Gastrocnemius medialis (tissue), 4 donors: ENCODE measurements at places on chromosomes 11 and 22.
A peak's percentile ranks its signal among the peaks of the same experiment; 100 is the strongest.

DNA sequence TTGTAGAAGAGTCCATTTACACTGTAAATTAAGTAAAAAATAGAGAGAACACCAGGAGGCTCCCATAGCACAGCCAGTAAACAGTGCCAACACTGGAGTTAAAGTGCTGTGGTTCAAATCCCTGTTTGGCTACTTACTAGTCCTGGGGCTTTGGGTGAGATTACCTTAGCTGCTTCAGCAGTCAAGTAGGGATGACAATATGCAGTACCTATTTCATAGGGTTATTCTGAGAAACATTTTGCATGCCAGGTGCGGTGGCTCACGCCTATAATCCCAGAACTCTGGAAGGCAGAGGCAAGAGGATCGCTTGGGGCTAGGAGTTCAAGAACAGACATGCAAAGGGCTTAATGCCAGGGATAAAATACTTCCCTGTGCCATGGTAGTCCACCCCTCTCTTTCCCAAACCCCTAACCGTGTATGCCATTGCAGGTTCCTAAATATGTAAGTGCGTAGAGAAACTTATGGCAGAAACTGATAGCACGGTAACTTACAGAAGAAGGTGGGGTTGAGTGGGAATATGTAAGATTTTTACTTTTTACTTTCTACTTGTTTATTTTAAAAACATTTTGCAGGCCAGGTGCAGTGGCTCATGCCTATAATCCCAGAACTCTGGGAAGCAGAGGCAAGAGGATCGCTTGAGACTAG is 86.4 kb upstream of the PICALM start:
- no peak for DNase-seq

DNA sequence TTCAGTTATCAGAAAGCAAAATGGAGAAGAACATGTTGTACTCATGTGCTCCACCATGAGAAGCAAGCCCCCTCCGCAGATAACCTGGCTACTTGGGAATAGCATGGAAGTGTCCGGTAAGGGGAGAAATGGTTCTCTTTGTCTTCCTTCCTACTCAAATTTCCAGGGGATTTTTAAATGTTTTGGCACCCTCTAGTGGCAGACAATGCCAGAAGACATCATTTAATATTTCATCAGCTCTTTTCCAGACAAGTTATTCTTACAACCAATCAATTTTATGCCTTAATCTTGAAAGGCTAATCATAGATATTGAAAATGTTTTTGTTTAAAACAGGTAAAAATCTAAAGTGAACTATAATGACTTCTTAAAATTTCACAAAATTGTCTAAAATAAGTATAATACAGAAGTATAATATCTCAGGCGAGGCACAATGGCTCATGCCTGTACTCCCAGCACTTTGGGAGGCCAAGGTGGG is 15.7 kb downstream of the CRTAM start:
- DNase-seq = peak; percentile 24

GRCh38 chr11:117572671-117573070 is 224.3 kb downstream of the DSCAML1 start:
- DNase-seq = no peak

GRCh38 chr11:111814557-111815320 is 48.5 kb upstream of the PPP2R1B start:
- DNase-seq = no peak

DNA sequence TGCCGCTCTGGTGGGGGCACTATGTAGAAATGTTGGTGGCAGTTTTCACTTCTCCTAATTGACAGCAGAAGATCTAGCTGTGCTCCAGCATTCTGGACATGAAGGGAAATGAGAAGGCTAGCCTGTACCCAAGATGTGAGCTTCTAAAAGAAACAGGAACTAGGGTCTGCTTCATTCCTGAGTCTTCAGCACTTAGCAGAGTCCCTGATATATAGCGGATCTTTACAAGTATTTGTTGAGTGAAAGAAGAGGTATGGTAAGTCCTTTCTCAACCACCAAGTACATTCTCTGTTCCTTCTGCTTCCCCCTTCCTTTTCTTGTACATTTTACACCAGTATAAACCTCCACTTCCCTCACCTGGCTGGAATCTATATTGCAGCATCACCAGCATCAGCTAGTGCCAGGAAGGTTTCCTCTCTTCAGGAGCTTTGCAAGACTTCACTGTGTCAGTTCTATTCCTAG is 408.3 kb upstream of the CADM1 start:
- no peak for DNase-seq

GRCh38 chr11:7448201-7448600 is 37.1 kb upstream of the OLFML1 start:
- no peak for DNase-seq

DNA sequence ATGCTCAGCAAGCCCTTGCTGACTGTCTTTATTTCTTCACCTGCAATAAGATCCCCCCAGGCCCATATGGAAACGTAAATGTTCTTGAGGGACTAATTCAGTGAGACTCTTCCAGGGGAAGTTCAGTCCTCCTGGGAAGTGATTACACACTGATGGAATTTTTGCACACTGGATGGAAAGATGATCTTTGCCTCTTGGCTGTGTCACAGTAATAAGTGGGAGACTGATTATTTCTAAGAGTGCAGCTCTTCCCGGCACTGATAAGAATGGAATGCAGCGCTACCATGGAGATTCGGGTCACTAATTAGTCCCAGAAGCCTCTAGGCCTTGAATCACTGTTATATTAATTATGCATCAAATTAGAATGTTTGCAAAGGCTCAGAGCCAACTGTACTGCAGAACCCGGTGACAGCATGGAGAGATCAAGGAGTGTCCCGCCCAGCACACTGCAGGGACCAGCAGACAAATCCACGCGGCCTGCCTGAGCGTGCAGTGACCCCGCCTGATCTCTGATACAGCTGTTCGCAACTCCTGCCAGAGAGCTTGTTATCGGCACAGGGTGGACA is 178.3 kb downstream of the SNX19 start:
- DNase-seq = no peak

DNA sequence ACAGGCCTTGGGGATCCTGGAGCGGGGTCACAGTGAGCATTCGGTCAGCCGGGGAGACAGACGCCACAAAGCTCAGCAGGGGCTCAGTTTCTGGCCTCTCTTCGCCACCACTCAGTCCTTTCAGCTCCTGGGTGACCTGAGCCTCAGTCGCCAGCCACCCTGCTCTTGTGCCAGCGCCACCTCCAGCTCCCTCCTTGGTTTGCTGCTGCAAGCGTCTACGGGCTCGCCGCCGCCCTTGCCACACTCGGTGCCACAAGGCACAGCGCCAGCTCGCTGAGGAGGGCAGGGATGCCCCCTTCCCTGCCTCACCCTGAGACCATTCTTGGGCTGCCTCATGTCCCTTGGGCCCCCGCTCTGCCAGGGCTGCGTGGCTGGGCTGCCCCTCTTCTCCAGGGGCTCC is 1.5 kb upstream of the EEF1G start:
- peak; percentile 53 for DNase-seq

GRCh38 chr11:68551223-68551622 is 90.7 kb downstream of the PPP6R3 start:
- DNase-seq = no peak

DNA sequence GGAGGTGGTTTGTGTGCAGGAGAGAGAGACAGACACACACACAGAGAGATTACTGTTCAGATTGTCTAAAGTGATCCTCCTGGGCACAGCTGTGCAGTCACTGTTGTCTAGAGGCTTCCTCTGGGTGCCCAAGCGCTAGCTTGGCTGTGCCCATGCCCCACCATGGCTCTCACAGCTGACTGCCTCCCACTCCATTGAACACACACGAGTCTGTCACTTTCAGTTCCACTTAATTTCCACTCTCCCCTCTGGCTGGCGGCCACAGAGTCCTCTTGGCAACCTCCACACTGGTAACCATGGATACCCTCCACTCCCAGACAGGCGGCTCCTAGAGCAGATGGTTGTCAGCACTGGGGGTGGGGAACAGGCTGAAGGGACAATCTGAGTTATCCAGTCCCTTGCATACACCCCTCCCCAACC is 29.1 kb downstream of the MAP6 start:
- peak; percentile 50 for DNase-seq

DNA sequence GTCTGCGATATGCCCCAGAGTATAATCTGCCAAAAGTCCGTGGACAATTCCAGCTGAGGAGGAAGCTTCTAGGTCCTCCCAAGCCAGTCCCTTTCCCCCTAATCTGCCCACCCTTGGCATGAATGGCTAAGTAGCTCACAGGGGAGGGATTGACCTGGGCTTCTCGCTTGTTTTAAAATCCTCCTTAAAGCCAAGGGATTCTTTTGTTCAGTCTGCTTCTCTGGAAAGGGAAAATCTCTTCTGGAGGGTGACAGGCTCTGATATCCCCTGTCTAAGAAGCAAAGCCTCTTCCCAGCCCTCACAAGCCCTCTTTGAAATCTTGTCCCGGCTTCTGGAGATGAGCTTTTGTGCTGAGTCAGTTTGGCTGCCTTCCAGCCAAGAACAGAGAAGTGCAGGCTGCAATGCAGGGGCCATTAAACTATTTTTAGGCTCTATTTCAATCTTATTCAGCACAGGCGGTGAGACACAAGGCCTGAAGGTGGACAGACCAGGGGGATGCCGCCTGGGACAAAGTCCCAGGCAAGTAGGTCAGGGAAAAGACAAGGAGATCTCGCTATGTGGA is 23.9 kb downstream of the NEFH start:
- peak; percentile 36 for DNase-seq

- DNase-seq = peak; percentile 91
Measured at GRCh38 chr11:3042496-3043314, 14.5 kb downstream of the CARS1 start.

DNA sequence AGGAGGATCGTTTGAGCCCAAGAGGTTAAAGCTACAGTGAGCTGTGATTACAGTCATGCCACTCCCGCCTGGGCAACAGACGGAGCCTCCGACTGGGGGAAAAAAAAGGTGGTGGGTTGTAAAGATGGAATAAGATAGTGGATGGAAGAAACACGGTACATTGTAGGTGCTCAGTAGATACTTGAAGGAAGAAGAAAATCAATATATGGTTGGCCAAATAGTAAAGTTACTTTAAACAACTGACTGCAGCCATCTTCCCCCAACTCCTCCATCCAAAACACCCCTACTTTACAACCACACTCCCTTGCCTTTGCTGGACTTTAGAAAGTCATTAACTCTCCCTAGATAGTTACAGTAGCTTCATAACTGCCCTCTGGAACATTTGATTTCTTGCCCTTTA is 2.5 kb upstream of the NUP98 start:
- DNase-seq = no peak

DNA sequence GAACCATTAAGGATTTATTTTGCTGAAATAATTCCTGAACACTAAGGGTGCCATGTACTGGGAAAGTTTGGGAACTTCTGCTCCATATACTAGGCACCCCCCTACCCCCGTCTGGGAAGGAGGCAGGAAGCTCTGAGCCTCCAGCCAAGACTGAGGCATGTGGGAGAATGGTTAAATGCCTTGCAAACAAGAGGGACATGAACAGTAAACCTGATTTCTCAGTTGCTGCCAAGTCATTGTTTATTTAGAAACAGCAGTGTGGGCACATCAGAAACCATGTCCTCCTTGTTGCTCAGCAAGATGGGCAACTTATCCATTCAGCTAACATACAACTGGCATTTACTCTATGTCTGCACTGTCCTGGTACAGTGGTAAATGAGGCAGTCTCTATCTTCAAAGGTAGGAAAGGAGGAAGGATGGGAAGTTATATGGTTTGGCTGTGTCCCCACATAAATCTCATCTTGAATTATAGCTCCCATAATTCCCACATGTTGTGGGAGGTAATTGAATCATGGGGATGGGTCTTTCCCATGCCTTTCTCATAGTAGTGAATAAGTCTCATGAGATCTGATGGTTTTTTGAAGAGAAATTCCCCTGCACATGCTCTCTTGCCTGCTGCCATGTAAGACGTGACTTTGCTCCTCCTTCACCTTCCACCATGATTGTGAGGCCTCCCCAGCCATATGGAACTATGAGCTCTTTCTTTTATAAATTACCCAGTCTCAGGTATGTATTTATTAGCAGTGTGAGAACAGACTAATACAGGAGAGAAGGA is 459.1 kb downstream of the MIAT start:
- DNase-seq = no peak

DNA sequence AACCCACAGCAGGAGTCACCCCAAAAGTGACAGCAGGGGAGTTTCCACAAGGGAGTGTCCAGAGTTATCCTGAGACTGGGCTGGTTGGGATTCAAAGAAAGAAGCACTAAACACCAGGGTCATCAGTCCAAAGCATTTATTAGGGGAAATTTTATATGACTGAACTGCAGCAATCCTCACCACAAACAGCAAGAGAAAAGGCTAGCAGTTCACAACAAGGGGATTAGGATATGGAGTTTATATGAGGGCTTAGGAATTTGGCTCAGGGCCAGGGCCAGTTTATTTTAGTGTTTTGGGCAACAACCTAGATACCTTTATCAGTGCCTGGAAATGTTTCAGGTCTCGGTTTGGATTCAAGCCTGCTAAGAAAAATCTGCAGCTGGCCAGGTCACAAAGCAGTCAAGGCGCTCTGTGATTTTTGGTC is 4.6 kb upstream of the TMEM126A start:
- no peak for DNase-seq

- no peak for DNase-seq
Measured at GRCh38 chr11:16962146-16962545, 52.1 kb downstream of the PLEKHA7 start.

DNA sequence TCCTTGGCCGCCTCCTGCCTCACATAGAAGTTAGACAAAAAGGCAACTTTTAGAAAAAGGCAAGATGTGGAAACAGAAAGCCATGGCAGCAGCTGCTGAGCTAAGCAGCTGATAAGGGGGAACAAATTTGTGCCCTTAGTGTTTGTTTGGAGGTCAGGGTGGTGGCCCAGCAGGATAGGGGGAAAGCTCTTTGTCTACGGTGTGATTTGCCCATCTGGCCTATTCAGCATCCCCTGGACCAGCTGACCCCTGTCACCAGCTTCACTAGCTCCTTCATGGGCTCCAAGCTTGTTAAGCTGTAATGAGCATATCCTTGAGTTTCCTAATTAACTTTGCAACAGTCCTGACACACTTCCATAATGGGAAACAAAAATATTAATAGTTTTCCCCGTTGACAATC is 5.9 kb upstream of the ME3 start:
- no peak for DNase-seq

DNA sequence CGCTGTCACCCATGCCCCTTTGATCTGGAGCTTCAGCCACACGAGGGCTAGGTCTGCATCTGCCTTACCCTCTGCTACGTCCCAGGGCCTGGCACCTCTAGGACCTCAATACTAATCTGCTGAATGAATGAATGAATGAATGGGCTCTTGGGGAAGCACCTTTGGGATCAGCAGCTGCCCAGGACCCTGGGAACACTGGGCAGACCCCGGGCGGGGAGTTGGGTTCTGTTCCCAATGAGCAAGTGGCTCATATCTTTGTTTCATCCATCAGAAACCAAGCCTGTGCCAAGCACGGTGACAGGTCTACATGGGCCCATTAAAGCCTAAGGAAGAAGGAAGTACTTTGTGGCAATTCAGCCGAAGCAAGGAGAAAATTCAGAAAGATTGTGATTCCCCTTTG is 41.5 kb upstream of the SHISAL1 start:
- no peak for DNase-seq

- no peak for DNase-seq
Measured at GRCh38 chr22:26143806-26144325, 25.4 kb upstream of the SEZ6L start.
